ENCODE measurements at places on chromosomes 6 and 20.

GRCh38 chr20:63627751-63628245 is 897 bp upstream of the GMEB2 start:
- DNase-seq: peak; percentile 35

- DNase-seq: no peak
Observed at GRCh38 chr6:31870385-31870921, 7.8 kb upstream of the NEU1 start.

- no peak for DNase-seq
Observed at GRCh38 chr6:43821101-43821886, 51.3 kb downstream of the VEGFA start.

GRCh38 chr6:156617376-156617775 is 159.8 kb upstream of the ARID1B start:
- no peak for DNase-seq

DNA sequence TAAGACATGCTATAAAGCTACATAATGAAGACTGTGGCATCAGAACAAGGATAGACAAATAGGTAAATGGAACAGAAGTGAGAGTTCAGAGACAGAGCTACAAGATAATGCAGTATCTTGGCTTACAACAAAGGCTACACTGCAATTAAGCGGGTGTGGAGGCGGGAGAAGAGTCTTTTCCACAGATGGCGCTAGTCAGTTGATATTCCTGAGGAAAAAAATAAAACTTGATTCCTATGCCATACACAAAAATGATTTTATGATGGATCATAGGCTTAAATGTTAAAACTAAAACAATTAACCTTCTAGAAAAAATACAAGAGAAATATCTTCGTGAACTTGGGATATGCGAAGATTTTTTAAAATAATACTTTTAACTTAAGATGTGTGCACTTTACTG is 31.0 kb downstream of the RIN2 start:
- no peak for DNase-seq

GRCh38 chr6:14286144-14286543 is 168.6 kb downstream of the CD83 start:
- no peak for DNase-seq

- no peak for DNase-seq
Observed at GRCh38 chr20:2984956-2985661, 58.3 kb upstream of the GNRH2 start.

Measured in CD8-positive, alpha-beta T cell (primary cell).